ENCODE measurements at places on chromosomes 3 and 15.
A peak's percentile ranks its signal among the peaks of the same experiment; 100 is the strongest.

- peak; percentile 28 for DNase-seq
Measured at GRCh38 chr3:69439643-69440270, 53.9 kb upstream of the FRMD4B start.

DNA sequence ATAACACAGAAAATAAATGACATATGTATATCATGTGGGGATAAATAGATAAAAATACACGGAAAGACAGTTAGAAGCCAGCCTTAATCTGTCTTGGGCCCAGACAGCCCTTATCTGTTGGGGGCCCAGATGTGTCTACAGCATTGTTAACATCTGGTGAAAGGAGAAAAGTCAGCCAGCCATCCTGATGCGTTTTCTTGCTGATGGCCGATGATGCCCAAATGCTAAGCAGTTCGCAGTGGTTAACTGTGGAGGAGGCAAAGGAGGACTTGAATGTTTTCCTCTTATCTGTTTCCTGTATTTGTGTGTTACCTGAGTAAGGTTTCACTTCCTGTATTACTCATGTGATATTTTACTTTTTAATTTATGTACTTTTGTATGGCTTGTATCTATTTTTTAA is 46.2 kb downstream of the NOX5 start:
- DNase-seq: peak; percentile 31

DNA sequence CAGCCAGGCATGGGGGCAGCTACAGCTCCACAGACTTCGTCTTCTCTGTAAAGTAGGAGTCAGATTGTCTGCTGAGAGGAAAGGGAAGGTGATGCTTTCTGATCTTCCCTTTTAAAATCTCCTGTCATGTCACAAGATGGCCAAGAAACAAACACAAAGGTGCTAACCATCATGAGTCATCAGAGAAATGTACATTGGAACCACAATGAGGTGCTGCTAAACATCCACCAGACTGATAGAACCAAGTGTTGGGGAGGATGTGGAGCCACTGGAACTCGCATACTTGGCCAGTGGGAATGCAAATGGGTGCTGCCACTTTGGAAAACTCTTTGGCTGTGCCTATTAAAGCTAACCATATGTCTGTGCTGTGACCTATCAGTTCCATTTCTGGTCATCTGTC is 268.8 kb downstream of the SLCO3A1 start:
- no peak for DNase-seq

- DNase-seq: no peak
Measured at GRCh38 chr3:126557415-126557745, 1.4 kb downstream of the C3orf22 start.

DNA sequence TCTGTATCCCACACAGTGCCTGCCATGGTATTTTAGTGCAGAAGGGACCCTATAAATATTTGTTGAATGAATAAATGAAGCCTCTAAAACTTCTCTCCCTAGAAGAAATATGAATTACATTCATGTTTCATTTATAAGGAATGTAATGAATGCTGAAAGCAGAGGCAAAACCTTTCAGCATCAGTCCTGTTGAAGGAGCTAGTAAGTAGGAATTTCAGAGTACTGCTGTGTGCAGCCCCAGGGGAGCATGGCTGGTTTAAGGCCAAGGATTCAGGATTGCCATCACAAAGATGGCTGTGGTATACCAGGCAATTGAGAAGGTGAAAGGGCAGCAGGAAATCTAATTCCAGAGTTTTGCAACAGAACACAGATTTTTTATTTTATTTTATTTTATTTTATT is 1131.4 kb downstream of the IGSF11 start:
- DNase-seq: no peak

DNA sequence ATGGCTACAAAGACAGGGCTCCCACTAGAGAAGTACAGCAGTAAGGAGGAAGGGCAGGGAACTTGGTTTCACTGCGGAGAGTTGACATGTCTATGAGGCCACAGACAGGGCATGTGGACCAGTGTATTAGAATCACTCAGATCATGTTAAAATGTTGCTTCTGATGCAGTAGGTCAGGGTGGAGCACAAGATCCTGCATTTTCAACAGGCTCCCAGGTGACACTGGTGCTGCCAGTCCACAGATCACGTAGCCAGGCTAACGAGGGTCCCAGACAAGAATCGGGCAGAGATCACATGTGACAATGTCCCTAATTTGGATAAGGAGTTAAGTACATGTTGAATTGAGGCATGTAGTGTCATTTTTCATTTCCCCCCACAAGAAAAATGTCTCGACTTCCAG is 73.6 kb downstream of the SPSB4 start:
- no peak for DNase-seq

DNA sequence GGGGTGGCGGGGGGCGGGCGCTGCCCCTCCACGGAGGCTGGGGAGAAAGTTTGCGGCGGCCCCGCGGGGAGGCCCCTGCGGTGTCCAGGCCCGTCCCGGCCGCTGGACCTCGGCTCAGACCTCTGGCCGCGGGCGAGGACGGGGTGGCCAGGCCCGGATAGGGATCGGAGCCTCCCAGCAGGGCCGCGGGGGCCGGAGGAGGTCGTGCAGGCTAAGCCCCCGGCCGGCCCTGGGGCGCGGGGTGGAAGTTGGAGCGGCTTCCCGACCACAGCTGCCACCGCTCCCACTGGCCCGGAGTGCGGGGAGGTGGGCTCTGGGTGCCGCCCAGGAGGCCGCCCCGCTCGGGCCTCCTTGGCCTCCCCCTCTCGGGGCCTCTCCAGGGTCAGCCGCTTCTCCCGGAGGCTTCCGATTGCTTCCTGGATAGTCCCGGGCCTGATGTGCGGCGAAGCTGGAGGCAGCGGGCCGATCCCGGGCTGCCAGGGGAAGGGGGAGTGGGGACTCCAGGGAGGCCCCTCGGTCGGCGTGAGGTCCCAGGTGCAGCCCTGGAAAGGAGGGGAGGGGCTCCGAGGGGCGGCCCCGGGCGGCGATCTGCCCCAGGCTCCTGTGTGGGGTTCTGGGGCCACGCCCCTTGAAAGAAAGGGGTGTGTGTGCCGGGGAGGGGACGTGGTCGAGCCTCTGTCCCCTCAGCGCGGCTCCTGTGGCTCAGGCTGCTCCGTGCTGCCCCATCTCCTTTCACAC is 907 bp downstream of the PLXNA1 start:
- no peak for DNase-seq

DNA sequence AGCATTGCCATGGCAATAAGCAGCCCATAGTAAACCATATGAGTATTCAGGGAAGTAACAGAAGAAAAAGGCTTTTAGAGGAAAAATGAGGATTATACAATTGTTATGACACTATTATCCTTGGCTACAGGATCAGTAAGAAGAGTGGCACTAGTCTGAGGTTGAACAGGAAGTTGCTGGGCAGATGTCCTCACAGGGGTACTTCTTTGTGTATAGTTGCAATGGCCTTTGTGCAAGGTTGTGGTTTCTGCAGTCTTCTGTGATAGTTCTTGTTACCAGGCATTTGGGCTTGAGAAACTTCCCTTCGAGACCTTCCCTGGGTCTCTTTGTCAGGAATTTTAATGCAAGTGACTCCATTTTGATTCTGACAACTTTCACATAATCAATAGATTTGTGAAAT is 100.6 kb upstream of the ATP11B start:
- DNase-seq: peak; percentile 22

GRCh38 chr3:188746291-188746783 is 425.4 kb upstream of the TPRG1 start:
- no peak for DNase-seq

Measured in KBM-7 (cell line).